Activated naive CD4-positive, alpha-beta T cell treated with anti-CD3 and anti-CD28 coated beads, Interleukin-2, amount 10 ng/mL, durations not matched to agents 5 hours and 36 hours (primary cell): ENCODE measurements at places on chromosomes 1 and 21. TPM values are rescaled to one million over a fixed set of nuclear protein-coding genes. Genes with fewer than 3 reads are reported as not detected.

The FOXO6 gene
- total RNA-seq: not detected

The S100A14 gene
- not detected for total RNA-seq

The NBPF6 gene
- not detected for total RNA-seq

The SPRR1A gene
- total RNA-seq: not detected

The VAMP4 gene
- 20.9 TPM for total RNA-seq

The RHD gene
- total RNA-seq: not detected

The NME7 gene
- 9.8 TPM for total RNA-seq

The CD160 gene
- not detected for total RNA-seq

The RAD54L gene
- 33.0 TPM for total RNA-seq

The AMY1A gene
- not detected for total RNA-seq

The SYT2 gene
- total RNA-seq: not detected

The ADAM30 gene
- not detected for total RNA-seq

The C1orf146 gene
- not detected for total RNA-seq

The FLAD1 gene
- total RNA-seq: 38.9 TPM

The PSEN2 gene
- 5.0 TPM for total RNA-seq

The OR10T2 gene
- total RNA-seq: not detected

The NT5C1A gene
- total RNA-seq: not detected

The S100A7A gene
- not detected for total RNA-seq

The SIKE1 gene
- 54.5 TPM for total RNA-seq

The TNNT2 gene
- not detected for total RNA-seq

The TM2D1 gene
- 36.5 TPM for total RNA-seq

The GCSAML gene
- not detected for total RNA-seq

The IL20 gene
- total RNA-seq: not detected

The DNM3 gene
- 1.7 TPM for total RNA-seq

The C4BPA gene
- not detected for total RNA-seq

The NBPF26 gene
- total RNA-seq: 46.1 TPM

The CREG1 gene
- total RNA-seq: 8.8 TPM

The OR2T35 gene
- not detected for total RNA-seq

The TRMT1L gene
- 21.0 TPM for total RNA-seq

The S100A12 gene
- not detected for total RNA-seq

The PRAMEF15 gene
- not detected for total RNA-seq

The CYYR1 gene
- total RNA-seq: not detected

The LRRC53 gene
- not detected for total RNA-seq

The CELA3A gene
- total RNA-seq: not detected

The SH2D1B gene
- not detected for total RNA-seq

The HTR1D gene
- not detected for total RNA-seq

The RALGPS2 gene
- 5.3 TPM for total RNA-seq

The C1orf94 gene
- not detected for total RNA-seq
